A549 (cell line): ENCODE measurements at places on chromosomes 3 and 15. TPM values are rescaled to one million over a fixed set of nuclear protein-coding genes. Genes with fewer than 3 reads are reported as not detected.

The FOXL2NB gene
- 2.6 to 3.5 TPM (median 3.2 TPM) in 3 replicates for polyA plus RNA-seq

The PFN2 gene
- polyA plus RNA-seq, result 201 to 231 TPM (median 222 TPM) in 3 replicates

The OR5K1 gene
- polyA plus RNA-seq, result not detected in 3 replicates

The RPSA gene
- polyA plus RNA-seq, result 2,484 to 2,571 TPM (median 2,497 TPM) in 3 replicates

The GABRB3 gene
- 75.6 to 81.9 TPM (median 78.3 TPM) in 3 replicates for polyA plus RNA-seq

The PLS1 gene
- polyA plus RNA-seq, result 18.0 to 18.5 TPM (median 18.3 TPM) in 3 replicates

The RYR3 gene
- not detected in 3 replicates for polyA plus RNA-seq

The GOLGA8B gene
- polyA plus RNA-seq, result 49.0 to 50.9 TPM (median 50.2 TPM) in 3 replicates

The SCN11A gene
- 0.01 TPM in 1 of 3 replicates, not detected in the others for polyA plus RNA-seq

DNA sequence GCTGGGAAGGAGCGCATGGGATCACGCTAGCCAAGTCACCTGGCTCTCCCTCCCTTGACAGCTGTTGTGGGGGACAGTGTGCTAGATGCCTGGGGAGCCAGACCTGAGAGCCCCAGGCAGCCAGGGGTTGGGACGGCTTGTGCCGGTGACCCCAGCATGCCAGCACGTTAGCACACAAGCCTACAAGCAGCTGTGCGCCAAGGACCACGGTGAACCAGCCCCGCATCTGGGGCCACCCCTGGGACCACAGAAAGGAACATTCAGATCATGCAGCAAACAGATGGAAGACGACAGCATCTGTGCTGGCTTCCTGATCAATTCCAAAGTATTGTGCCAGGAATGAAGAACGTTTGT, 64.8 kb downstream of the NTRK3 start:
- no peak for DNase-seq

- no peak for DNase-seq
Observed at GRCh38 chr3:101898039-101898438, 48.7 kb downstream of the NFKBIZ start.

DNA sequence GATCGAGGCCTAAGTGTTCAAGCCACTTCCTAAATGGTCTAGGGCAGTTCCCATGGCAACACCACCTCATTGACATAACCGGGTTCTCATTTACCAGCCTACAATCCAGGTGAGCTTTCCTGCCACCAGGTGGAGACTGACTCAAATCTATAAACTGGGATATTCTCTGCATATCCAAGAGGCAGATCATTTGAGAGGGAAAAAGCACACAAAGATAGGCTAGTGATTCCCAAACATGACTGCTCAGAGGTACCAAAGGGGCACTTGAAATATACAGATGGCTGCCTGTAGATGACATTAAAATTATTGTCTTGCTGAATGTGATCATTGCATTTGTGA, 141.3 kb upstream of the PROK2 start:
- peak; percentile 17 for DNase-seq

DNA sequence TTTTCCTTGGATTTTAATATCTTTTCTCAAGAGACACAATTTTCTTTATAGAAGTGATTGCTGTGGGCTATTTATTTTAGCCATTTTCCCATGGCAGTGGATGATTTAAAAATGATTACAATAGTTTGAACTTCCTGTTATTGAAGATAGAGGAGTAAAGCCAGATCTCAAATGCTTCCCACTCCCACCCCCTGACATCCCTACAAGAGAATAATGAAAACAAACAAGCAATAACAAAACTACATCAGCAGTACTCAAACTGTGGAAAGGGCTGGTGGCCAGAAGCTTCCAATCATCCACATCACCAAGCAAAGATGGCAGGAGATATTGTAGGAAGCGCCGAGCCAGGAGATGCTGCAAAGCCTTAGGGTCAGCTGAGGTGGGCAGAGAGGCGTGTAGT, 831.1 kb upstream of the NR2F2 start:
- no peak for DNase-seq

DNA sequence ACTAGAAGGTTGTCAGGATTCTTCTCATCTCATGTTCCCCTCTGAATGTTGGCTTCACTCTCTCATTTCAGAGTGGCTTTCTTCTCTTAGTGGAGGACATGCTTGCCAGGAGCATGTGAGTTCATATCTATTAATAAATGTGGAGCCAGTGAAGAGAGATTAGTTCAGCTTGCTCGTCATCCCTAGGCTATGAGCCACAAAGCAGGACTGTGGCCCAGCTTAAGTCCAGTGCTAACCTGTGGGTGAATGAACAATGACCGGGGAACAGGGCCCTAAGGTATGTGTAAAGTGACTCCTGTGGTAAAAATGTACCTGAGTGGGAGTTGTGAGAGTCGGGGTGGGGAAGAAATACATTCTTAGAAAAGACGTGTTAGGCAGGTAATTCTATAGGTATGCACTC, 96.9 kb upstream of the TBL1XR1 start:
- no peak for DNase-seq

DNA sequence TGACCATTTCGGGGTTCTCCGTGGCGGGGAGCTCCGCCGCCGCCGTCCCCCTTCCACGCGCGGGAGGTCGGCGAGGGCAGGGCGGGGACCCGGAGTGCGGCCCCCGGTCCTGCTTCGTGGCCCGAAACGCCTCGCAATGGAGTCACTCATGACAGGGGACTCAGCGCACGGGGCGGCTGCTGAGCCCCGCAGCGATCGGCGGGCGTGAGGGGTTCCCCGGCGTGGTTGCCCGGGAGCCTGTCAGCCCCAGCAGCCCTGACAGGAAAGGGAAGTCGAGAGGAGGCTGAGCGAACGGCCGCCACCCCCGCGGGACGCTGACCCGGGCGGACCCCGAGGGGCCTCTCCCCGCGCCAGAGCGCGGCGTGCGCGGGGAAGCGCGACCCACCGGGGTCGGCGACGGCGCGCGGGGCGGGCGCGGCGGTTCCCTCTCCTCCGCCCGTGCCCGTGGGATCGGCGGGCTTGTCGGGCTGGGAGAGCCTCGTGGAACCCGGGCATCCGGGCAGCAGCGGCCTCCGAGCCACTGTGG, 564 bp upstream of the PIGZ start:
- no peak for DNase-seq

DNA sequence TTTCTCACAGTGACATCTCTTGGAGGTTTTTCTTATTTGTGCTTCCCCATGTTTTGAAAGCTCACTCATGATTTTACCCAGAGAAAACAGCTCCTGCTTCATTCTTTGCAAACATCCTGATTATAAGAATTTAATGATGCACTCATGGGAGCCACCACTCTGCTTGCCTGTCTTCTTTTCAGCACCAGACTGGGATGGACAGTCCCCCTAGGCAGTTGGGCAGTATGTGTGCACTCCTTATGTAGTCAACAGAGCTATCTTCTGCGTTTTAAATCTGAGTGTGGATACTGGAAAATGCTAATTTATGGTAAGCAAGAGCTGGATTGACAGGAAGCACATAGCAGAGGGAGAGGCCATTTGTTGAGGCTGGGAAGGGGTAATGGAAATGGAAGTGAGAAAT, 276.1 kb downstream of the AGBL1 start:
- no peak for DNase-seq

DNA sequence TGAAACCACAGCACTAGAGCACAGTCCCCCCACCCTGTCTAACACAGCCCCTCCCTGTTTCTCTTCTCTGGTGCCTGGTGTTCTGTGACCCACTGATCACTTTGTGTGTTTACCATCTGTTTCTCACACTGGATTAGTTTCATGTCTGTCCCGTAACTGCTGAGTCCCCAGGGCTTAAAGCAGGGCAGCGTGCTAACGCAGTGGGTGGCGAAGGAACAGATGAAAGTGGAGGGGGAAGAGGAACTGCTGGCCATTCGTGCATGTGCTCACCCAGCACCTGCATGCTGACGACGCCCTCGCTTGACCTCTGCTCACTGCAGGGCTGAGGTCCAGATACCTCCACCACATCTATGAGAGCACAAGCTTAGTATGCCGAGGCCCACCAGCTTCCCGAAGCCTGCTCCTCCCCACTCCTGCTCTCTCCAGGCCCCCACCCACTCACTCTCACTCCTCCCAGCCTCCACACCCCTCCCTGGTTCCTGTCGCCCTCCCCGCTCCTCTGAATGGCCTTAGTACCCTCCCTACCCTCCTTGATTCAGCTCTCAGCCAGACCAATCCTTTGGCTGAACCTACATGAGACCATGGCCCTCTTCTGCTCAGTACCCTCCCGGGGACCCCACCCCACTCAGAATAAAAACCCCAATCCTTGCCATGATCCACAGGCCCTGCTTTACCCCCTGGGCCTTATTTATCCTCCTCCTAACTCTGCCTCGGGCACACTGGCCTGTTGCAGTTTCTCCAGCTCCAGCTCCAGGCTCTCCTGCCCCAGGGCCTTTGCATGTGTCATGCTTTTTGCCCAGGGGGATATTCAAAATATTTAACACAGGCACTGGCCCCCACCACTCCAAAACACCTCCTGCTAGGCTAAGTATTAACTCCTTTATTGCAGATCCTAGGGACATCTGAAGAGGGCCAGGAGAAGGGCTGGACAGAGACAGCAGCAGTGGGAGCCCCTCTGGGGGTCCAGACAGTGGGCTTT, 15.1 kb upstream of the IQSEC1 start:
- no peak for DNase-seq

DNA sequence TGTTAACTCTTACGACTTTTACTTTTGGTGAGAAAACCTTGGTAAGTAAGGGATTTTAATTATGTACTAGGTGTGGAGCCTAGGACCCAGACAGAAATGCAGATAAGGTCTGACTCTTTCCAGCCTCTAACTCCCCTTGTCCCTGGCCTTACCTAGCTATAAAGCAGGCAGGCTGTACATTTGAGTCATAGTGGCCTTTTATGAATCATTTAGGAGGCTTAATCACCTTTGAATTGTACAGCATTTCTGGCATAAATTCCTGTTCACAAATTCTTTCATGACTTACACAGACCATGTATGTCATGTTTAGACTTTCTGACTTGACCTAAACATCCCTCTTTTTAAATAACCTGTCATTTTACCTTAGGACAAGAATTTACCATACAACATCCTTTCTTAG, 47.4 kb downstream of the CHCHD4 start:
- no peak for DNase-seq

DNA sequence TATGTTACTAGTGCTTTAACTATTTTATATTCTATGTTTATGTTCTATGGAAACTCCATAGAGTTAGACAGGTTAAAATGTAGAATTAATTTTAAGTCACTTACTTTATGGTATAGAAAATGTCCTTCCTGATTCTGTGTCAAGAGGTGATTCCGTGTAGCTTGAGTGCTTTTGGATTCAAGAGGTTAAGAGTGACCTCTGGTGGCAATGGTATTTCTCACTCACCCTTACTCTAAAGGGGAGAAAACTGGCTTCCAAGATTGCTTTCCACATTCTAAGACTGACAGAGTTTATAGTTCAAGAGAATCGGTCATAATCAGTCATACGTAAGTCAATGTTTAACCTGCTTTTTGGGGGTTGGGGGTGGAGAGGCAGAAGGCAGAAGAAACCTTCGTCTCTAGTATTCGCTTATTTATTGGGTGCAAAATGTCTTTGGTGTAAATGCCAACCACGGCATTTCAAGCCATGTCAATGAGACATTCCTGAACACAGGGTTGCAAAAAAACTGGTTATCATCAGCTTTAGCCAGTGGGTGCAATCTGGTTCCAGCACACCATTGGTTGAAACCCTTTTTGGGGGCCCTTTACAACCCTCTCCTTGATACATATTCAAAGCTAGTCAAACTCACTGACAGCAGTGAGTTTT, 92.0 kb upstream of the VGLL3 start:
- DNase-seq, result peak; percentile 51

DNA sequence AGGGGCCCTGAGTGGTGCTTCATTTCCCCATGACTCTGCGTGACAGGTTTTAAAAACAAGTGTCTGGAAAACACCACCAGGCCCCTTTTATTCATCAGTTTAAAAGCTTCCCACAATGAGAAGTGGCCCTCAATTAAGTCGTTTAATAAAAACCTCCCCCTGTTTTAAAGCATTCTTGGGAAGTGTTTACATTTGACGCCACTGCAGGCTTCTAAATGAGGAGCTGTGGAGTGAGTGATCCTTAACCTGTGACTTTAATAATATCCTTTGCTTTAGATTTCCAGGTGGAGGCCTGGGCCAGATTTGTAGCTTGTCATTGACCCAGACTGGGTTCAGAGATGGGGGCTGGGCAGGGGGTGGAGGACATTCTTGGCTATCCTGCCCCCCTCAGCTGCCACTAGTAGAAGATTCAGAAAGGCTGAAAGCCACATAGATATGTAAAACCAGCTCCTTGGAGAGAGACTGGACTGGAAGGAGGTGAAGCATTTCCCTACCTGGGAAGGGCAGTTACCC, 11.3 kb downstream of the CGNL1 start:
- no peak for DNase-seq

DNA sequence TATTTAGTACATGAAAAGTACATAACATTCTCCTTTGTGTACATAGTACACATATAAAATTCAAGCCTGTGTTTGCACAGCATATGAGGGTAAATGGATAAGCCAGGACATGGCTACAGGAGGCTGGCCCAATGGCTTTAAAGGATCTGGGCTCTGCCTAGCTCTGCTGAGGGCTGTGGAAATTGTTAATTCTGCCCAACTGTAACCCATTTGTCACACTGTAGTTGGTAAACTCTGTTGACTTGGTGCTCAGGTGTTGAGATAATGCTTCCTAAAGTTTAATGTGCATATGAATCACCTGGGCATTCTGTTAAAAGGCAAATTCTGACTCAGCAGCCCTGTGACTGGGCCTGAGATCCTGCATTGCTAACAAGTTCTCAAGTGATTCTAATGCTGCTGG, 196.5 kb upstream of the ZPLD1 start:
- no peak for DNase-seq

- DNase-seq, result no peak
Observed at GRCh38 chr15:41789236-41789635, 15.0 kb downstream of the MAPKBP1 start.

- DNase-seq, result no peak
Observed at GRCh38 chr3:106809041-106809440, 568.2 kb upstream of the CCDC54 start.

GRCh38 chr3:31614162-31614921, 81.6 kb downstream of the STT3B start:
- no peak for DNase-seq

GRCh38 chr15:57861034-57861638, 154.6 kb downstream of the POLR2M start:
- peak; percentile 74 for DNase-seq

DNA sequence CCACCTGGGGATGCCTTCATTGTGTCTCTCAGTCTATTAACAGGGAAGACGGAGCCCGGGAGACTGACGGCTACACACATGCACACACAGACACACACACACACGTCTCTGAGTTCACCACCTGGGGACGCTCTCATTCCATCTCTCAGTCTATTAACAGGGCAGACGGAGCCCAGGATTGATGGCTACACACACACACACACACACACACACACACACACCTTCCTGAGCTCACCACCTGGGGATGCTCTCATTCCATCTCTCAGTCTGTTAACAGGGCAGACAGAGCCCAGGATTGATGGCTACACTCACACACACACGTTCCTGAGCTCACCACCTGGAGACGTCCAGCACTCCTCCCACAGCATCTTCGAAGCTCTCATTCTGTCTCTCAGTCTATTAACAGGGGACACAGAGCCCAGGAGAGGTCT, 143.9 kb downstream of the OR4M2 start:
- no peak for DNase-seq

GRCh38 chr3:170506556-170506955, 79.3 kb downstream of the SLC7A14 start:
- DNase-seq, result peak; percentile 68
